ENCODE measurements at places on chromosomes 5 and 9. TPM values are rescaled to one million over a fixed set of nuclear protein-coding genes. Genes with fewer than 3 reads are reported as not detected.

GRCh38 chr9:12723409-12724028 lies 30.3 kb downstream of the TYRP1 start:
- no peak for DNase-seq

DNA sequence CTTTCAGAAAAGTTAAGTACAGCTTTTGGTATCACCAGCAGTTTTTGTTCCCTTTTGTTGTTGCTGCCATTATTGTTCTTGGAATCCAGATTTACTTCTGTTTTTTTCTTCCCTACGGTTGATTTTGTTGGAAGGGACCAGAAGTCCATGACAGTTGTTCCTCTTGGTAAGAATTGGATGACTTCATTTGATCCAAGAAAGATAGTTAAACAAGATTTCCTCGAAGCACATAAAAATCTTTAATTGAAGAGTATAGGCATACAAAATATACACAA lies 65.4 kb downstream of the CDC42SE2 start:
- no peak for DNase-seq

DNA sequence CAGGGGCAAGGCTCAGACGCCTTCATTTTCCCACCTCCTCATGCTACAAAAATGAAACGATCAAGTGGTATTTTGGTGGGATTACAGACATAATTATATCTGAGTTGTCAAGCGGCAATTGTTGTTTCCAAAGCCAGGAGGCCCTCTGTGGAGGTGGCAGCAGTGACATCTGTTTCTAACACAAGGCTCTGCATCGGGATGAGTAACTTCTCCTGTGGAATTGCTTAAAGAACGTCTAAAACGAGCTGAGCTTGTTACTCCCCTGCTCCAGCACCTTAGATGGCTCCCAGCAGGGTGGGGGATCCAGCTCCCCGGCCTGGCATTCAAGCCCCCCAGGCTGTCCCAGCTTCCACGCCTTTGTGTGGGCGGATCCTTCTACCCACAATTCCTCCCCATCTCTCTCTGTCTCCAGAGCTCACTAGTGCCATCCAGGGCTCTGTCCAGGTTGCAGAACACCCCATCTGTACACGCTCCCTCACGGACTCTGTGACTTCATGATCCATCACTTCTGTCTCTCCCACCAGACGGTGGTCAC lies 36.8 kb downstream of the DAB2IP start:
- DNase-seq = no peak

The NR4A3 gene
- 1.6 TPM for total RNA-seq

The PTPRD gene
- 1.7 TPM for total RNA-seq

All from lower leg skin (tissue), 4 donors.